ENCODE measurements at places on chromosomes 4 and X. TPM values are rescaled to one million over a fixed set of nuclear protein-coding genes. Genes with fewer than 3 reads are reported as not detected.
A peak's percentile ranks its signal among the peaks of the same experiment; 100 is the strongest.

DNA sequence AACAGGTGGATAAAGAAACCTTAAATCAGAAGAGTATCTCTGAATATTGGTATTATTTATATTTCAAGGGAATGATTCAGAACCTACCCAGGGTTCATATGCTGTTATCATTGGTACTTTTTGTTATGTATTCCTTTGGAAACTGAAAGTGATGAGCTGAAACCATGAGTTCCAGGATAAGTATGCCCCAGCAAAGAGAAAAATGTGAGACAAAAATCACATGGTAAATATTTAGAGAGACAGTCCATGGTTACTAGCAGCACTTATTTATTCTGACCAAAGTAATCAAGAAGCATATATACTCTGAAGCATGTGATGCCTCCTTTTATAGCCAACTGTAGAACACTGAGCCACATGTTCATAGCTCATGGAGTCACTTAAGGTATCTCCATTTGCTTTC lies 277.7 kb downstream of the ARAP2 start:
- no peak for DNase-seq

DNA sequence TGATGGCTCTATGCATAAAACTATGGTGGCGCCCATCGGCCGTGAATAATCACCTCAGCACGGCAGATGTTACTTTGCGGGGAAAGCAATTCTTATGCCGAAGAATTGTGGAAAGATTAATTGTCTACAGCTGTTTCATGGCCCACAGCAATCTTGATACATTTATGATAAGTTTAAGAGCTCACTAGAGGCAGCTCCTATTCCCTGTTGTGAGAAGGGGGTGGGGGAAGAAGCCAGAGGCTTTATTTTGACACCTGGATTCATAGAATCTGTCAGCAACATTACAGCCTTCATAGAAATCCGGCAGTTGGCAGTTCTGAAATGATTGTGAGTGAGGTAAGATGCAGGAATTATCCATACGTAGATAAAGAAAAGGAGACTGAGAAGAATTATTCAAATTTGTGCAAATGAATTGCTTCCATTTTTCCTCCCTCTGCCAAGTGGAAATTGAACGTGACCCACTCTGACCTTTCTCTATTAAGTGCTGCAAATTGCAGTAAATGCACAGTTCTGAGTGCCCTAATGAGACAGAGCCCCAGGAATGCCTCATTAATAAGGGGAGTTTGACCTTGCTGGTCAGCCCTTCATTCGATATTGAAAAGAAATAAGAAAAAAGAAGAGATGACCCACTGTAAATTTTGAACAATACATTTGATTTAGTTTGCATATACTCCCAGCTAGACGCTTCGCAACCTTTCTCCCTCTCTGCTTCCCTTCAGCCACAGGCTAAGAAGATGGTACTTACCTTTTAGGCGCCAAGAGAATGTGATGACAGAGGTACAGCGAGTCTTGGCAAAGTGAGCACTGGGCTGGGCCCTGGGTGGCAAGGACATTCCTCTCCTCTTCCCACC lies 188.8 kb downstream of the GPAT3 start:
- peak; percentile 42 for DNase-seq

DNA sequence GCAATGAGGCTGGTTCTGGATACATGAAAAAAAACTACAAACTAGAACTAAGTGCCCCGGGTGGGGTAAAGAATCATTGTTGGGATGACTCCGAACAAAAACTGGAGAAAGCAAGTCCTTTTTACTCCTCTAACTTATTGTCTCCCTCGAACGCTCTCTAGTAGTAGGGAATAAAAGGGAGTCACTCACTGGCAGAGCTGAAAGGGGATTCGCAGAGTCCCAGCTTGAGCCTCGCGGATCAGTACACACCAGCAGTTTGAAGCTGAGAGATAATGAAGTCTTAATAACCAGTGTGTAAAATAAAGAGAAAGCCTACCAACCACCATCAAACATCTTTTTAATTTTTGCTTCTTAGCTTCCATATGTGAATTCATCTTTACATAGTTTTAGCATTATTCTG lies 521.9 kb upstream of the ARX start:
- DNase-seq = no peak

GRCh38 chrX:16839852-16840460 lies 30.2 kb downstream of the RBBP7 start:
- DNase-seq = no peak

CLDN34 gene
- not detected for polyA plus RNA-seq

PHEX gene
- 0.12 TPM for polyA plus RNA-seq

HMGN5 gene
- polyA plus RNA-seq = 2.2 TPM

Data from brain (organoid and tissue), 16 donors.